ENCODE measurements at places on chromosomes 1 and 21.

GRCh38 chr1:93581917-93582850, 99.5 kb downstream of the BCAR3 start:
- DNase-seq, result peak; percentile 33

GRCh38 chr1:51945591-51945990, 44.9 kb downstream of the RAB3B start:
- DNase-seq, result no peak

- peak; percentile 64 for DNase-seq
Observed at GRCh38 chr1:231808990-231809389, 182.4 kb downstream of the DISC1 start.

DNA sequence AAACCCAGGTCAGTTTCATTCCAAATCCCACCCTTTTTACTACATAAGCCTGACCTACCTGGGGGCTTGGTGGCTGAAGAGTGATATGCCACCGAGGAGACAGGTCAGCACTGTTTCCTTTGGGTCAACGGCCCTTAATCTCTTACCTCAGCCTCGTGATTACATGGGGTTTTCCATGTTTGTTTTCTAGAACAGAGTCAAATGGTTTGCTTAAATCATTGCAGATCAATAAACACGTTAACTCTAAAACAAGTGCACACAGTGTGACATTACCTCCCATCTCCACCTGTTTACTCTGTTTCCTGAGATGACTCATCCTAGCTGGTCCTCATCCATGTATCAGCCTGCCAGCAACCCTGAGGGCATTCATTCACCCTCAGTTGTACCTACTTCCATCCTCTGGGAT, 40.8 kb upstream of the TP53BP2 start:
- DNase-seq, result no peak

- DNase-seq, result no peak
Observed at GRCh38 chr21:42056468-42056867, 14.6 kb upstream of the UMODL1 start.

- DNase-seq, result no peak
Observed at GRCh38 chr1:67801903-67802302, 31.4 kb downstream of the GNG12 start.

DNA sequence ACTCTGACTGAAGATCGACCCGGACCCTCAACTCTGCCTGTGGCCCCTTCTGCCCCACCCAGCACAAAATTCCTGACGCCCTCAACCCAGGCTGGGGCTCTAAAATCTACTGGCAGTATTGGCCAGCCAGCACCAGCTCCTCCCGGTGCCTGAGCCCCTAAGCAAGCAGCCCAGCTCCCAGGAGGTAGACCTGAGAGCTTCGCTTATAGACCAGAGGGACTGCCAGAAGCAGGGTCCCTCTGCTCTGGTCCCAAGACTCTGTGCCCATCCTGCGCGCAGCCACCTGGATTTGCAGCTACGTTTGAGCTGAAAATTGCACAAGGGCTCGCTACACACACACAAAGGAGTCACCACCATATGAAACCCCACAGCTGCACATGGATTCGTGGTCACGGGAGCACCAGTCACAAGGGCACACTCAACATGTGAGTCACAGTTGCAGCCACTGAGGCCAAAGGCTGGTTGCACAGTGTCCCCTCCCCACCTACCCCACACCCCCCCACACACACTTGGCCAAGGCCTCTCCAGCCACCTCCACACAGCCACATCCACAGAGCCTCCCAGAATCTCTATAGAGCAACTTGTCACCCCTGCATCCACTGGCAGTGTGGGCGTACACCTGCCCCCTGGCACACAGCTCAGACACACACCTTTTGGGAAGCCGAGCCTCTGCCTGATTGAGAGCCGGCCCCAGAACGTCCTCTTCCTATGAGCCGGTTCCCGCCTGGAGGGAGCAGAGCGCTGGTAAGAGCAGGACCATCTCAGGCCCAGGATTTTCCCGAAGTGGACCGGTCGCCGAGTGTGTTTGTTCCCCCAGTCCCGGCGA, 1.1 kb upstream of the DMBX1 start:
- DNase-seq, result no peak

- no peak for DNase-seq
Observed at GRCh38 chr1:50109647-50110075, 941 bp downstream of the ELAVL4 start.

GRCh38 chr1:237012788-237013383, 8.6 kb upstream of the MT1HL1 start:
- DNase-seq, result no peak

DNA sequence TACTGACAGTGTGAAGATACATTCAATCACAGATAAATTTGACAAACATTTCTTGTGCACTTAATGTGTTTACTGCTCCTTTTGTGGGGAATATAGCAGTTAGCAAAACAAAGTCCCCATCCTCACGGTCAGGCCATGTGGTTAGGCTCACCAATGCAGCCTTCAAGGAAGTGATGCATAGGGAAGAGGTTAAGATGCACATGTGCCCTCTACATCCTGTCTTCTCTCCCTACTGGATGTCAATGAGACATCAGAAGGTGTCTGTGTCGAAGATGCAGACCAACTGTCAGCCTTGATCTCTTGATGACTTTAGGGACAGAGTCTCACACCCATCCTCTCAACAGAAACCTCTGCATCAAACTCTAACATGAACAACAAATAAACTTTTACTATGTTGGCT, 78.7 kb downstream of the FH start:
- DNase-seq, result no peak

- DNase-seq, result no peak
Observed at GRCh38 chr1:245875581-245876261, 631.4 kb downstream of the SMYD3 start.

- no peak for DNase-seq
Observed at GRCh38 chr1:108767115-108767514, 20.6 kb downstream of the STXBP3 start.

GRCh38 chr1:50458507-50458906, 35.3 kb upstream of the DMRTA2 start:
- DNase-seq, result no peak

- DNase-seq, result peak; percentile 93
Observed at GRCh38 chr1:108199781-108200686, at the start of gene SLC25A24. Gene SLC25A24 (minus strand): TSS chr1:108200343. CDS start chr1:108200138, 205 bp downstream.

DNA sequence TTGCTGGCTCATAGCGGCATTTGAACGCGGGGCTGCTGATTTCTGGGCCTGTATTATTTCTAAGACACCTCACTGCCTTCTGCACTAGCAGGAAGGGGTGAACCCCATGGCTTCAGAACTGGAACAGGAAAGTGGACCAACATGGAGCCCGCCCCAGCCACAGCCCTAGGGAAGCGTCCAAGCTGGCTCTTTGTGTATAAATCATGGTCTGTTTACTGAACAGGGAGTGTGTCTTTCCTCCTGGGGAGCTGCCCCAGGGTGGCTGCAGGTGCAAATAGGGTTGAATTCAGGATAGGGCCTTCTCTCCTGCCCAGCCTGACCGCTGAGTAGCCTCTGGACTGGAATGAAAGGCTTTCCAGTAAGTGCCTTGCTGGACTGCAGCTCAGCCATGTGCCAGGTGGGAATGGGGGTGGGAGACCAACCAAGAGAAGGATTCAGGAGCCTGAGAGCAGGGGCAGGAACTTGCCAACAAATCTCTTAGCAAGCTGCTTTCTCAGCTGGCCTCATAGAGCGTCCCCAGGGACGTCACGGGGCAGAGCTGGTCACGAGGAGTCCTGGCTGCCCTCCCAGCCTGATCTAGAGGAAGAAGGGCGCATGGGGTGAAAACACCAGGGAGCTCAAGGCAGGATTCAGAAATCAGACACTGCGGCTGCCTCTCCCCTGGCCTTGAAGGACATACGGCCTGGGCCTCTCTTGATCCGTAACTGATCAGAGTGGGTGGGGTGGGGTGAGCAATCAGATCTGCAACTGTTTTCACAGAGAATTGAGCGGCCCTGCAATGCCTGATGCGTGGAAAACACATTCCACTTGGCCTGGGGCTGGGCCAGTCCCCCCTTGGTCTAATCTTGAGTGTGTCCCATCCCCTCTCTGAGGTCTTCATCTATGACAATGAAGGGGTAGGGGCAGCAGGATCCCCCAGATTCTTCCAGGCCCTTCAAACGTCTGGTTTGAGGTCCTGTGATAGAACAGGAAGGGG, 56.5 kb upstream of the SELENON start:
- no peak for DNase-seq

GRCh38 chr21:45162115-45162514, 87.7 kb downstream of the ADARB1 start:
- no peak for DNase-seq

- peak; percentile 68 for DNase-seq
Observed at GRCh38 chr1:206770531-206771337, at the start of gene IL19. Gene IL19 (plus strand): TSS chr1:206770773. CDS start chr1:206836663, 65,890 bp downstream.

- no peak for DNase-seq
Observed at GRCh38 chr1:101259744-101260148, 22.9 kb downstream of the S1PR1 start.

DNA sequence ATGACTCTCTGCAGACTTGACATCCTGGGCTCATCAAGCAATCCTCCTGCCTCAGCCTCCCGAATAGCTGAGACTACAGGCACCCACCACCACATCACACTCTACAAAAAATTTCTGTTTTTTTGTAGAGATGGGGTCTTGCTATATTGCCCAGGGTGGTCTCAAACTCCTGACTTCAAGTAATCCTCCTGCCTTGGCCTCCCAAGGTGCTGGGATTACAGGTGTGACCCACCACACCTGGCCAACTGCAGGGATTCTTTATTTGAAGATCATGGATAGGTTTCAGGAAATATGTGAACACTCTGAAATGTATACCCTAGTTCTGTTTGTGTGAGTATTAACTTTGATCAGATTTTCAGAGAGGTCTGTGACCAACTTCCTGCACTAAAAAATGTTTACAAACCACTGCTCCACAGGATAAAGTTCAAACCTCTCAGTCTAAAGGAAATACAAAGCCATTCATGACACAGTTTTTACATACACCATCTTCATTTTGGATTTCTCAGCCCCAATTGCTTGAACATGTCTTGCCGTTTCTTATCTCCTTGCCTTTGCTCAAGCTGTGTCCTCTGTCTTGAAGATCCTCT, 252.3 kb upstream of the FGGY start:
- DNase-seq, result no peak

DNA sequence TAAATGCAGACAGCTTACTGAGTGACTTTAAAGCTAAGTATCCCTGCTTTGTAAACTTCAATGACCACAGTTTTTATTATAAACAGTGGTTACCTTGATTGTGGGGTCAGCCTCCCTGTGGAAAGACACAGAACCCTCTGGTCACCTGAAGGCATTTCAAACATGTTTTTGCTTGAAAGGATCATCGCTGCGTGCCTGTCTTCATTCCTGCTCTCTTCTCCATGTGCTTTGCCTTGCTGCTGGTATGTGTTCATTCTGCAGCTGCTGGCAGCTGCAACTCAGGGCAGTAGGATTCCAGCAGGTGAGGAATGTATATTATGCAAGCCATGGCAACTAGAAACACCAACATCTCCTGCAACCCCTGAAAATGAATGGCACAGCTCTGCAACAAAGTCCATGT, 81.0 kb upstream of the VAV3 start:
- peak; percentile 82 for DNase-seq

DNA sequence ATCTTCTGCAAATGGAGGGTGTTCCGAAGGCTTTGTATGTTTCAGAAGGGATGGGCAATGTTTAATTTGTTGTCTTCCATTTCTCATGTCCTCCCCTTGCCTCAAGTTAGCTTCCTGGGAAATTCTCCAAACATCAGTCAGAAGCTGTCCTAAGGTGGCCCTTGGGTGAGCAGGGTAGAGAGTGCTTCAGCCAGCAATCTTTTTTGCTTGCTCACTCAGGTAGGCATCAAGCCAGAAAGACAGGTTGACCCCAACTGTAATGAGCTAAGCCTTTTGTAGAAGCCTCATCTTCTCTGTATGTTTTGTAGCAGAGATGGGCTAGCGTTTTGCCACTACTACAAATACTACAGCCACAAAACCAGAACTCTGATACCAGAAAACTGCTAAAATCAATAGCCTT, 321.5 kb upstream of the FAM78B start:
- no peak for DNase-seq

DNA sequence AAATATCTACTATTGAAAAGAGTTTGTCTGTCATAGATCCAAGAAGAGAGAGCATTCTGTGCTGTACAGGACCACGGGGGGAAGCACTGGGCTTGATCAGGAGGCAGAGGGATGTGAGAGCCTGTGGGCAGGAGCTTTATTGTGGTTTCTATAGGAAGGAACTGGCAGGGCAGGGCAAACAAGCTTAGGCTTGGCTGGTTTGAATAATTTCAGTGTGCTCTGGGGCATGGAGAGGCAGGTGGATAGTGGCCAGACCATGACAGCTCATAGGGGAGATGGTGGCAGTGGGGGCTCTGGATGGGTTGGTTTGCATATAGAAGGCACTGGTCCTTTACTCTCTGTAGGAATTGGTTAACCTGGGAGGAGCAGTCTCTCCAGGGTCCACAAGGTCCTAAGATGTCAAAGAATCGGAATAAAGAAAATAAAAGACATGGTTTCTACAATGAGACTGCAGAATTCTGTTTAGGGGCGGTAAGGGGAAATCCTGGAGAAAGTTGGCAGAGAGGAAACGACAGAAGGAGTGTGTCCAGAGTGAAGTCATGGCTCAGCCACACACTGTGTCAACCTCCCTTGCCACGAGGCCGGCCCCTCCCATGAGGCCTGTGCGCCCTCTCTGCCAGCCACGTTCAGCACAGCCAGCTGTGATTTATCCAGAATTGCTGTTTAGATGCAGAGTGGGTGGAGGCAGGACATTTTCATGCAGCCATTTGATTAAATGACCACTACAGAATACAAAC, 81.7 kb upstream of the PGBD5 start:
- DNase-seq, result no peak

DNA sequence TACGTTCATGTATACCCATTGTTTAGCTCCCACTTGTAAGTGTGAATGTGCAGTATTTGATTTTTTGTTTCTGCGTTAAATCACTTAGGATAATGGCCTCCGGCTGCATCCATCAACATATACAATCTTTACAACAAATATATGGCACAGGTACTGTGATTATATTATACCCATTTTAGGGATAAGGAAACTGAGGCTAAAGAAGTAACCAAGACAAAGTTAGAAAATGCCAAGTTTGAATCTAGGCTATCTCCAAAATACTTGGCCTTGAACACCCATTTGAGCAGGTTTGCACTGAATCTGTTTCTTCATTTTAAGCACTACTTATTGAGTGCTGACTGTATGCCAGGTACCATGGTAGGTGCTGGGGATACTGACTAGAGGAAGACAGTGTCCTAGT, 149.6 kb downstream of the PBX1 start:
- DNase-seq, result no peak

GRCh38 chr1:198662821-198663220, 24.0 kb downstream of the PTPRC start:
- no peak for DNase-seq

DNA sequence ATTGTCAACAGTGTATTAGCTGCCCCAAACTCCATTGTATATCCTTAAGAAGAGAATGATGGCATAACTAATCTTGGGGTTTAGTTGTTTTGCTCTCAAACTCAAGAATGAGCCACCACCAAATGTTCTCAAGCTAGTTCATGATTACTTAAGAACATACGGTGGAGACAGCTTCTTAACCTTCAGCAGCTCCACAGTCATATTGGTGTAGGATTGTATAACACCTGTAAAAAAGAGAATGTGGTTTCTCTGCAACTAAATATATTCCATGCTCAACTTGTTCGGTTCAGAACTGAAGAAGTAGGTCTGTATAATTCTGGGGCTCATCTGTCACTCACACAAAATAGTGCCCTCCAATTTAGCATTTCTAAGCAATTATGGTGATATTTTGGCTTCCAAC, 177.9 kb upstream of the DUSP10 start:
- no peak for DNase-seq

Data from islet precursor cell (in vitro differentiated cells).